ENCODE measurements at places on chromosomes 5 and 9.

DNA sequence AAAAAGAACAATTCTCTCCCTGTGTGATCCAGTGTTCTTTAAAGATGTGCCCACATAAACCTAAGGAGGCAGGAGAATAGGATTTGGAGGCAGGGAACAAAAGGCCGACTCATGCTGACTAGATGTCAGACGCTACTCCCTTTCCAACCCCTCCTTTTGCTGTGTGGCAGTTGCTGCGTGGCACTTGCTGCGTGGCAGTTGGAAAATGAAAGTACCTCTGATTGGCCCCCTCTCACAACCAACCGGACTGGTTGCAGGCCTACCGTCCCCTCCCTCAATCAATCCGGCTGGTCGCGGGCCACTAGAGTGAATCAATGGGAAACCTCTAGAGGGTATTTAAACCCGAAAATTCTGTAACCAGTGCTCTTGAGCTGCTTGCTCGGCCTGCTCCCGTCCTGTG, 551.0 kb downstream of the KIF4B start:
- no peak for DNase-seq

GRCh38 chr5:54390015-54390414, 65.5 kb upstream of the HSPB3 start:
- DNase-seq, result no peak

GRCh38 chr9:6739218-6739617, 18.6 kb upstream of the KDM4C start:
- no peak for DNase-seq

DNA sequence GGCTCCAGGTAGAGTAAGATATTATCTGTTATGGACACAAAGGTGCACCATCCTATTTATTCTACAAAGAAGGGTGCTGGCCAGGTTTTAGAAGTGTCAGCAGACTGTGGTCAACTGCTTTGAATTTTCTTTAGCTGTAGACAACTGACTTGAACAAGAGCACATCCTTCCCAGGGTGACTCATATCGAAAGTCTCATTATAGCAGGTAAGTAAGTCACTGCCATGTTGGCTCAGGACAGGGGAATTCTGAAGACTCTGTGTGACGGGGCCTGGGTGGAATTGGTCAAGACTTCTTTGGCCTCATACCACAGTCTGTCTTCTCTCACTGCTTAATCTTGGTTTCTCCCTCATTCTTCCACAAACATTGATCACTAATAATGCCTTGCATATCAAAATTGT, 214.5 kb upstream of the CDH9 start:
- no peak for DNase-seq

DNA sequence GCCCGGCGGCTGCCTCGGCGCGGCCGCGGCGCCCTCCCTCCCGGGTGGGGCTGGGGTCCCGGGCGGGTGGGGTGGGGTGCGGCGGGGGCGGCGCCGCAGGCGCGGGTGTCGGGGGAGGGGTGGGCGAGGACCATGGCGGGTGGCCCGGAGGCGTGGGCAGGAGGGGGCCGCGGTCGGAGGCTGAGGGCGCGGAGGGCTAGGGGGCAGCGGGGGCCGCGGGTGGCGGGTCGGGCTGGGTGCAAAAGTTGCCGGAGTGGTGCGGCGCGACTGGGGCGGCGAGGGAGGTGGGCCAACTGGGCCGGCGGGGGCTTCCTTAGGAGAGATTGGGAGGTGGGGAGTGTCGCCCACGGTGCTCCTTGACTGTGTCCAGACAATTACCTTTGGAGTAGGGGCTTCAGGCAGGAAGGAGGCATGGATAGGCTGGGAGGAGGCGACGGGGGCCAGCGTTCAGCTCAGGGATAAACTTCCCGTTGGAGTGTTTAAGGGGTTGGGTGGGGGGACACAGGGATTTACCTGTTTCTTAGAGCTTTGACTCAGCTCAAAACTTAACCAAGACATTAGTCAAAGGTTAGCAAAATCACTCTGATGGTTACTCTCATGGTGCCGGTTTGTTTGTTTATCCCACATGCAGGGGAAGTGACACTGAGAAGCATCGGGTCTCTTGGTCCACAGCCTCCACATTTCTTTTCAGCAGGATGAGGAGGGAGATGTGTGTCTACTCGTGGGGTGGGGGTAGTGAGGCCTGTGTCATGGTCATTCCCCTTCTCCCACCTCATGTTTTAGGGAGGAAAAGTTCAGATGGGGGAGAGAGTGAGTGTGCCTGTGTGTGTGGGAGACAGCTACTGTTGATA, 859 bp downstream of the CSNK1G3 start:
- peak; percentile 8 for DNase-seq

DNA sequence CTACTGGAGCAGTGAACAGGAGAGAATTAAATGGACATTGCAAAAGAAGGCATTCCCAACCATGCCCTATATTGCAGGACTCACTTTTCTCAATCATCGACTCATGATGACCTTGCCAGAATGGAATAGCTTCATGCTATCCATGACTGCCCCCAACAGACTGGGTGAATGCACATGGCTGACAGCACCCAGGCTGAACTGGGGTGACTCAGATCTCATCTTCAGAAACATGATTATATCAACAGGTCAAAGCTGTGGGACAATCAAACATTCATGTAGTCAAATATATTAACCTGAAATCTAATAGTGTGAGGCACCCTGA, 34.7 kb upstream of the MIER3 start:
- no peak for DNase-seq

DNA sequence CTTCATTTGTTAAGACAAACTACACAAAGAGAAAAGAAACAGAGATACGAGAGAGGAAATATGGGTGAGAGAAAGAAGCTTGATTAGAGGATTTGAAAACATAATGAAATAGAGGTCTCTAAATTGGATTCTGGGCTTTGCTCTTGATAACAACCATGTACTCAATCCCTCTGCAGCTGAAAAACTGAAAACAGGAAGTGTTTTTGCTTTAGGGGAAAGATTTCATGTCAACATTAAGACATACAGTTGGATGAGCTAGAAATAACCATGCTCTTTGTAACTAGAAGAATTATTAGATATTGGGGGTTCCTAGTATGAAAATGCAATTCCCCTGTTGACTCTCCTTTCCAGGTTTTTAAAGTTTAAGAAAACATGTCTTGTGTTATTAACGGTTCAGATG, 21.9 kb downstream of the CRHBP start:
- DNase-seq, result no peak

DNA sequence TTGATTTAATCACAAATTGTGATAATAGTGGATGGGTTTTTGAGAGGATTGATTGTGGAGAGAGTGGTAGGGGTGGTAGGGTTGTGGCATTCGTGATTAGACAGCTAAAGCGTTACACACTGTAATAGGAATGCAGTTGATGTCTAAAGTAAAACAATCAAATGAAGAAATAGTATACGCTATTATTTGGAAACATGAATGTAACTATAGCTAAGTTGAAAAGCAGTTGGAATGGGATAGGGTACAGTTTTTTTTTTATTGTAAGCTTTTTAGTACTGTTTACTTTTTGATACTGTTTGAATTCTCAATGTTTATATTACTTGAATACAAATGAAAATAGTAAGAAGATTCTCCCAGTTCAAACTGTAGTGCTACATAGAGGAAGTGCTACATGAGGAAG, 51.8 kb downstream of the RANBP17 start:
- no peak for DNase-seq

All from stimulated activated CD4-positive, alpha-beta T cell treated with anti-CD3 and anti-CD28 coated beads, Interleukin-1b, Interleukin-23, amount 100 ng/mL, for 24 hours (primary cell).